Neural progenitor cell (in vitro differentiated cells): ENCODE measurements at places on chromosomes 7 and 10. TPM values are rescaled to one million over a fixed set of nuclear protein-coding genes. Genes with fewer than 3 reads are reported as not detected.
A peak's percentile ranks its signal among the peaks of the same experiment; 100 is the strongest.

The GDF2 gene
- total RNA-seq, result 0.19 TPM in 1 of 2 replicates, not detected in the other

DNA sequence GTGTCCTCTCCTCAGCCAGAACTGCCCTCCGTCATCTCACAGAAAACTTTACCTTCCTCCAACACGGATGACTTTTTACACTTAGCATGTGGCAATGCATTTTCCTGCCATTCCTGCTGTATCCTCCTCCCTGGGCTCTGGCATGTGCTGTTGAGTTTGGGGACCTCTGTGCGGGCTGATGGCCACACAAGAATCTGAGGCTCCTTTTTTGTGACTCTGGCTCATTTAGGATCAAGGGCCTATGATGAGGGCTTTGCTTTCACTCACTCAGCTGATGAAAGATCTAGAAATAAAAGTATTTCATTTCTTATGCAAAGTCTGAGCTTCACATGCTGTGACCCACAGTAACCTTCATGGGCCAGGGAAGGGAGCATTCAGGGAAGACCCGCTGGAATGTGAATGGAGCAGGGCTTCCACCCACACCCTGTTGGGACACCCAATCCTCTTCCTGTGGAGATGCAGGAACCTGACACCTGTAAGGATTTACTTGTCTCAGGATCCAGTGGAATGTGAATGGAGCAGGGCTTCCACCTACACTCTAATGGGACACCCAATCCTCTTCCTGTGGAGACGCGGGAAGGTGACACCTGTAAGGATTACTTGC lies 500.3 kb upstream of the MKI67 start:
- H3K4me1 ChIP-seq, result peaks cover 24% of the 10 kb centered on the region
- H3K27ac ChIP-seq, result no peak overlapping the region
- no peaks in the 10 kb centered on the region for H3K27me3 ChIP-seq

The NCOA4 gene
- 67.7 and 91.7 TPM in 2 replicates for total RNA-seq

The SLC13A4 gene
- 0.28 and 1.9 TPM in 2 replicates for total RNA-seq

The GRID2IP gene
- 0.31 TPM in 1 of 2 replicates, not detected in the other for total RNA-seq

DNA sequence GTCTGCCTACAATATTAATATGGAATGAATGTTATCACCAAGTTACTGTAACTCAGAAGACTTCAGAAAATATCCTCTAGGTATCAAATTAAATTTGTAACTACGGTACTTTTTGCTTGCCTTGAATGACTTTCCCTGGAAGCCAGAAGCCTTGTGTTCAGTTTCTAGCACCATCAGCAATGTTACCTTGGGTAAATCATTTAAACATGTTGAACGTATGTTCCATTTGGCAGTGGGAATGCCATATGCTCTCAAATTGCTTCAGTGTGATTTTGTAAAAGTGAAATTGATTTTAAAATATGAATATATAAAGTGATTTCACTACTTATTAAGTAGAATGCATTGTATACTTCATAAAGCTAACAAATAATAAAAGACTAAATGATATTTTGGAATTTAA lies 11.2 kb downstream of the RPA3 start:
- H3K4me1 ChIP-seq, result peaks cover 21% of the 10 kb centered on the region
- H3K27me3 ChIP-seq, result no peaks in the 10 kb centered on the region
- no peak overlapping the region for H3K4me3 ChIP-seq
- peak overlapping the region; percentile 1 for H3K27ac ChIP-seq
- no peak for DNase-seq
- H3K36me3 ChIP-seq, result no peaks in the 10 kb centered on the region
